ENCODE measurements at places on chromosomes 16 and 17.

DNA sequence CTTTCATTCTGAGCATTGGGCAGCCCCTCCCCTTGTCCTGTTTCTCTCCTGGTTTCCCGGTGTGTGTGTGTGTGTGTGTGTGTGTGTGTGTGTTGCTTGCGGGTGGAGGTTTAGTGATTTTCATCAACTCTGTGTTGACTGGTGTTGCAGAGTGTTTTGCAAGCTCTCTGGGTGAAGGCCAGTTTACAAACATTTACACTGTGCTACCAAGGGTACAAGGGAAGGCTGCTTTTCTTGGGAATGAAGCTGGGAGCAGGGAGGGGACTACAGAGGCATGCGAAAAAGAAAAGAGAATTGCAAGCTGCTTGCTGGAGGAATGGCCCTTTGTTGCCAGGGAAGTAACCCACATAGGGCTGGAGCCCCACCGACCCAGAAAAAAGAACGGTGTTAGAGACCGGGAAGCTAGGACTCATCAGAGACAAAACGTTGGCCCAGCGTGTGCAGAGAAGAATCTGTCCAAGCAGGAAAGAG lies 29.6 kb downstream of the HS3ST3B1 start:
- DNase-seq = no peak

GRCh38 chr16:4613636-4614570 lies 785 bp downstream of the UBALD1 start:
- DNase-seq = peak; percentile 63

DNA sequence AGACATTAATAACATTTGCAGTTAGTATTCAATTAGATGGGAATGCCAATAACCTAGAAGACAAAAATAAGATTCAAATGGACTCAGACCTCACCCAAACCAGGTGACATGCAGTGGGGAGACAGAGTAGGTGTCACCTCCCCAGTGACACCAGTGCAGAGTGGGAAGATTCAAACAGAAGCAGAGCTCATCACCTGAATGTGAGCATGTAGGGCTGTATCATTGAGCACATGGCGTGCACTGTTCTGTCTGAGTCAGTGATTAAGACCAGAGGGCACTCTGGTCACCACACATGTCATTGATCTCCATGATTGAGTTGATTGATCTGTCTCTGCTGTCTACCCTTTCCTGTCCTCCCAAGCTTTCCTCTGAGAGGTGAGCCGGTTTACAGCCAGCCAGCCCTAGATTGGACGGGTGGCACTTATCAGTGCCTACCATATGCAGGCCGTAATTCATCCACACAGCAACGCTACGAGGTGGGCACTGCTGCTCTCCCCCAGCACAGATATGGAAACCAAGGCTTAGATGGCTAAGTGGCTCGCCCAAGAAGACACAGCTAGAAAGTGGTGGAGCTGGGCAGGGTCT lies 34.0 kb downstream of the RHBDL3 start:
- peak; percentile 42 for DNase-seq

DNA sequence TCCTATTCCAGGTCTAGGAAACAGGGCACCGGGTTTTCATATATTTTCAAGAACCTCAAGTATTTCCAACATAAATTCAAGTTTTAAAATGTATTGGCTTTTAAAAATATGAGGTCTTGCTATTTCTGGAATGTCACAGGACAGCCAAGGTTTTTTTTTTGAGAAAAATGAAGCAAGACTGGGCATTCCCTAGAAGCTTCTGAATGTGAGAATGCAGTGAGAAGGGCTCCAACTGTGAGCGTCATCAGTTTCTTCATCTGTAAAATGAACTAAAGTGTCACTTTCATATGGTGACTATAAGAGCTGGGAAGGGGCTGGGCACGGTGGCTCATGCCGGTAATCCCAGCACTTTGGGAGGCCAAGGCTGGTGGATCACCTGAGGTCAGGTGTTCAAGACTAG lies 455.8 kb upstream of the MAF start:
- no peak for DNase-seq

DNA sequence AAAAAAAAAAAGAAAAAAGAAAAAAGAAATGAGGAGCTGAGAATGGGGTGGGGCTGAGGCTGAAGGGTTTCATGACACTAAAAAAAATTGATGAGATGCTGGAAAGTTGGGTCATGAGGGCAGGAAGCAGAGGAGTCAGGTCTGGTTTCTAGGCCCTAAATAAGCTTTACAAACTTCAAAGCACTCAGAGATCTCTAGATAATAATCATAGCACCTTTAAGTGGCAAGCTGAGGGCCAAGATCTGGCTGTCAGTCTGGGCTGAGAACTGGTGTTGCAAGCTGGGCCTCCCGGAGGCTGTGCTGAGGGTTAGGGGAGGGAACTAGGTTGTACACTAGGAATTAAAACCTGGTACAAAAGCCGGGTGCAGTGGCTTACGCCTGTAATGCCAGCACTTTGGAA lies 6.4 kb downstream of the ZNF764 start:
- DNase-seq = no peak

DNA sequence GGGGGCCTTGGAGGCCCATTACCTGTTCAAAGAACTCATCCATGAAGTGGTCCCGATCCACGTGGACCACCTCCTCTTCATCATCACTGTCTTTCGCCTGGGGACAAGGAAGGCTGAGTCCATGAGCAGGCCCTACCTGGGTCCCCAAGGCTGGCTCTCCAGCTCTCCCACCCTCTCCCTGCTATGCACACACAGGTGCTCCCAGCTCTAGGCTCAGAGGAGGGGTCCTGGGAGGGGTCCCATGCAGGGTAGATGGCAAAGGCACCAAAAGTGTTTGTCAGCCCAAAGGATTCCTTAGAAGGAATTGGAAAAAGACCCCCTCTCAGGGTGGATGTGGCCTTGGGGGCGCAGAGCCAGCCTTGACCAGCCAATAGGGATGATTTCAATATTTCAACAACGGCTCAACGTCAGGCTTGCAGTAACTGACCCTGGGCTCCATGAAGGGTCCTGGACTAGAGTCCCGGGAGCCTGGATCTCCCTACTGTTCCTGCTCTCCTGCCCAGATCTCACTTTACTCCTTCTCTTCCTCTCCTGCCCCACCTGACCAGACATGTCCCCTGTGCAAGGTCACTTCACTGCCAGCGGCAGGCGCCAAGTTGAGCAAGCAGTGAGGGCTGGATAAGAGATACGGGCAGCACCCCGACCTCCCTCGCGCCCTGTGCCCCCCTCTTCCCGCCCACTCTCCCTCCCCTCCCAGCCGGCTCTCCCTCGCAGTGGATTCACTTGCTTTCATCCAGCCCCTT lies 8.8 kb downstream of the STX1B start:
- no peak for DNase-seq

GRCh38 chr17:14582996-14583395 lies 282.1 kb downstream of the HS3ST3B1 start:
- peak; percentile 21 for DNase-seq

- DNase-seq = no peak
These were observed 99.5 kb downstream of the MYO1D start for GRCh38 chr17:32777436-32777835.

- peak; percentile 48 for DNase-seq
These were observed 948.7 kb downstream of the KCNJ2 start for GRCh38 chr17:71118039-71118438.

GRCh38 chr16:540645-541340 lies 13.3 kb downstream of the CAPN15 start:
- no peak for DNase-seq
